ENCODE measurements at places on chromosomes 12 and 14.
A peak's percentile ranks its signal among the peaks of the same experiment; 100 is the strongest.

DNA sequence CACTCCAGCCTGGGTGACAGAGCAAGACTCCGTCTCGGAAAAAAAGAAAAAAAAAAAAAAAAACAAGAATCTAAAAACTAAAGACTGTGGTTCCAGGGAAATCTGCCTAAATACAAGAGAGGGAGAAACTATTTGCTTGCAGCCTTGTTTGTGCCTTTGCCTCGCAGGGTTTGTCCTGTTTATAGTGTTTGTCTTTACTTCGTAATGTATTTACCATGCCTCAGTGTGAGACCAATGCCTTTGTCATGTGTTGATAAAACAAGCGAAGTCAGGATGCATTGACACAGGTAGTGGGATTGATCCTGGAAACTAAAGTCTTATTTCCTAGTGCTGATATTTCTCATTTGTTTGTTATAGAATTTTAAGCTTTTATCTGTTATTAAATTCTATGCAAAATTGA lies 199.0 kb downstream of the EXOC5 start:
- no peak for DNase-seq

DNA sequence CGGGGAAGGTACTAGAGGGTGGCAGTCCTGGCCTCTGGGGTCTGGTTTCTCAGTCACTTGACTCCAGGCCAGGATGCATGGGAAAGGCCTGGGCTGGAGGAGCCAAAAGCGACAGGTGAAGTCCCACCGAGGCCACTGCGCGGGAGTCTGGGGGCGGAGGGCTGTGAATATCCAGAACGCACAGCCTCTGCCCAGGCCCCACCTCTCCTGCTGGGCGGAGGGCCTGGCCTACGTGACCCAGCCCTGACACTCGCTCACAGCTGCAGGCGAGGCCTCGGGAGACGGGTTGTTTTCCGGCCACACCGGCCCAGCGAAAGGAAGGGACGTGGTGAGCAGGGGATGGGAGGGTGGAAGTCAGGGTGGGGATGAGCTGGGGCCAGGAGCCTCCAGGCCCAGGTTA lies 91.2 kb downstream of the RFLNA start:
- DNase-seq: no peak

- DNase-seq: no peak
Observed at GRCh38 chr12:130788515-130788914, 50.5 kb downstream of the STX2 start.

GRCh38 chr14:98022541-98023520 lies 1225.6 kb downstream of the VRK1 start:
- no peak for DNase-seq

DNA sequence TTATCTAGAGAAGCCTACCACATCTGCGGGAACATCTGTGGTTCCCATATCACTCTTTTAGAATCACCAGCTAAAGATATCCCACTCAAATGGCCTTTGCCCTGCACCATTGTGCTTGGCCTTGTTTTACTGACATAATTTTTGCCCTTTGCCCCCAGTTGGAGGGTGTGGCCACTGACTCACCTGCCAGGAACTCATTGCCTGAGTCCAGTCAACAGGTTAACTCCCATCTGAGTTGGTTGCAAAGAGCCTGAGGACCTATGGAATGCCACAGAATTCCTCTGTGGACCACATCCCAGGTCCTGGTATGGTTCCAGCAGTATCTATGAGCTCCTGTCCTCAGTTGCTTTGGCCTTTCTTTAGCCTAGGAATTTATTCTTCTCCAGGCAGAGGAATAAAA lies 55.7 kb upstream of the PTGR2 start:
- DNase-seq: no peak

DNA sequence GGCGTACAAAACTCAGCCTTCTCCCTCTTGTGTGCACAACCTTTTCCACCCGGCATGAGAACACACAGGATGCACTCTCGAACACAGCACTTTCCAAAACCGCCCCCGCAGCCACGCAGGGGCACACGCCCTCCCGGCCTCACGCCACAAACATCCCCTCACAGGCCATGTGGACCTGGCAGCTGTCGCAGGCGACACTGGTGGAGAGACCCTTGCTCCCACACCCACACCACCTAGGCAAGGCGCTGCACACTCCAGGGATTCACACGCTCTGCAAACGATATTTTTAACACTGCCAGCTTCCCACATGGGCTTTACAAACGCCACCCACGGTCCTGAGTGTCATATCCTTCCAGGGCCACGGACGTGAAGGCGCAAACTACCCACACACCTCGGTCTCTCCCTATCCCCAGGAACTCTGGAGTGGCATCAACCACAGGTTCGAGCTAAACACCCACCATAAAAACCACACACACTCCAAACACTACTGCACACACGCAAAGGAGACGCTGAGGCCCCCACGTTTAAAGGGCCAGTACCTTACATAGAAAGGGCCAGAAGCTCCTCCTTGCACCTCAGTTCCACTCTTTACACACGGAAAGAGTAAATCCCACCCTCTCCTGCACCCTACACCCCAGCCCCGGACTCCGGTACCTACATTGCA lies 12.4 kb upstream of the ITGB7 start:
- DNase-seq: no peak

- DNase-seq: no peak
Observed at GRCh38 chr12:11716794-11717518, 67.5 kb downstream of the ETV6 start.

GRCh38 chr12:132325733-132326130 lies 3.7 kb downstream of the GALNT9 start:
- no peak for DNase-seq

GRCh38 chr12:63822352-63822751 lies 22.1 kb upstream of the SRGAP1 start:
- DNase-seq: no peak

DNA sequence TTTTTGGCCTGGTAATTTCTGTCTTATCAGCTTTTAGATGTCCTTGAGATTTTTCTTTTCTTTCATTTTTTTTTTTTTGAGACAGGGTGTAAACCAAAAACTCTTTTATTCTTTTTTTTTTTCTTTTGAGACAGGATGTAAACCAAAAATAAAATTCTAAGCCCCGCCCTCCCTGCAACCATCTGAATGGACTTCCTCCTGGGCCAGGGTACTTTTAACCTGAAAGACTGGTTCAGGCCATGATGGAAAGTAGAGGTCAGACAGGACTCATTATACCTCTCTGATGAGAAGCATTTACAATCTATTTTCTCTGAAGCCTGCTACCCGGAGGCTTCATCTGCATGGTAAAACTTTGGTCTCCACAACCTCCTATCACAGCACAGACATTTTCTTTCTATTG lies 33.5 kb upstream of the TCL1B start:
- no peak for DNase-seq

GRCh38 chr14:91223028-91223783 lies 21.3 kb downstream of the GPR68 start:
- DNase-seq: peak; percentile 19

GRCh38 chr14:22231018-22231417 lies 358.0 kb downstream of the DAD1 start:
- no peak for DNase-seq

DNA sequence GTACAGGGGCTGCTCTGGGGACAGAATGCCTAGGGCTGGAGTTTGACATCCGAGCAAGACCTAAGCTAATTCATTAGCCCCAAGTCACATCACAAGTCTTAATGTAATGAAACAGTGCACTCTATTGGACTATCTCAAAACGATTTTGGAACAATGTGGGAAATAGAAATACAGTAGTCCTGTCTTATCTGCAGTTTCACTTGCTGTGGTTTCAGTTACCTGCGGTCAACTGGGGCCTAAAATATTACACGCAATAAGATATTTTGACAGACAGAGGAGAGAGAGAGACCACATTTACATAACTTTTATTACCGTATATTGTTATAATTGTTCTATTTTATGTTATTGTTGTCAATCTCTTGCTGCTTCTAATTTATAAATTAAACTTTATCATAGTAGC lies 21.1 kb downstream of the MOAP1 start:
- no peak for DNase-seq

DNA sequence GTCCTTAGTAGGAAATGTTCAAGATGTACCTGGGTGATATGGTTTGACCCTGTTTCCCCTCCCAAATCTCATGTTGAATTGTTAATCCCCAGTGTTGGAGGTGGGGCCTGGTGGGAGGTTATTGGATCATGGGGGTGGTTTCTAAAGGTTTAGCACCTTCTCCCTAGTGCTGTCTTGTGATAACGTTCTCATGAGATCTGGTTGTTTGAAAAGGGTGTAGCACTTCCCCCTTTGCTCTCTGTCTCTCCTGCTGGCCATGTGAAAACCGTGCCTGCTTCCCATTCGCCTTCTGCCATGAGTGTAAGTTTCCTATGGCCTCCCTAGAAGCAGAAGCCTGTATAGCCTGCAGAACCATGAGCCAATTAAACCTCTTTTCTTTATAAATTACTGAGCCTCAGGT lies 353.0 kb upstream of the SFSWAP start:
- DNase-seq: no peak

- no peak for DNase-seq
Observed at GRCh38 chr12:28996688-28997087, 152.4 kb upstream of the FAR2 start.

- no peak for DNase-seq
Observed at GRCh38 chr14:97527993-97528392, 730.8 kb downstream of the VRK1 start.

- no peak for DNase-seq
Observed at GRCh38 chr12:101074940-101075680, 134.9 kb downstream of the SLC5A8 start.

DNA sequence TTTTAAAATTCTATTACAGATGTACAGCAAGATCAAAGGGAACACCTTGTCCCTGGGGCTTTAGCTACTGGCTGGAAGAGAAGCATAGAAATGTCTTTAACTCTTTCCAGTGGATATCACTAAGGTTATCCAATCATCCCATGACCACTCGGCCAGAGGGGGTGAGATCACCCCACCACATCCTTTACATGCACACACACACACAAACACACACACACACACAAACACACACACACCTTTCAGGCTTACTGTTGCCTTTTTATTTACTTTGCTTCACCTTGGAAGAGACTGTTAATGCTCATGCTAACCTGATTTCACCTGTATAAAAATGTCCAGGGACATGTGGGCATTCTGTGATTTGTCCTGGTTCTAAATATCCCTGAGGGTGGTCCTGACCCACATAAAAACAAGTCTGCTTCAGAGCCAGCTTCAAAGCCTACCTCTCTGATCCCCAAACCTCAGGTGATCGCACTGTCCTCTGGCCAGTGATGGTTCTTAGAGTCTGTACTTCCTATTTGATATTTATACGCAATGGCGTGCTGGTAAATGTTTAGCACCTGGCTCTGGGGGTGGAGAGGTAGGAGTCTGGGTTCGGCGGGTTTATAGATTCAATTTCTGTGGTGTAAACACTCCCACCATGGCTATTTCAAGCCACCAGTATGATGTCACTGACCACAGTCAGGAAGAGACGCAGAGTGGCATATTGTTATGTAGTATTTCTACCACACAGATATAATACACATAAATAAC lies 166.1 kb upstream of the EEA1 start:
- DNase-seq: no peak

GRCh38 chr12:42213954-42214426 lies 24.1 kb downstream of the YAF2 start:
- DNase-seq: no peak

DNA sequence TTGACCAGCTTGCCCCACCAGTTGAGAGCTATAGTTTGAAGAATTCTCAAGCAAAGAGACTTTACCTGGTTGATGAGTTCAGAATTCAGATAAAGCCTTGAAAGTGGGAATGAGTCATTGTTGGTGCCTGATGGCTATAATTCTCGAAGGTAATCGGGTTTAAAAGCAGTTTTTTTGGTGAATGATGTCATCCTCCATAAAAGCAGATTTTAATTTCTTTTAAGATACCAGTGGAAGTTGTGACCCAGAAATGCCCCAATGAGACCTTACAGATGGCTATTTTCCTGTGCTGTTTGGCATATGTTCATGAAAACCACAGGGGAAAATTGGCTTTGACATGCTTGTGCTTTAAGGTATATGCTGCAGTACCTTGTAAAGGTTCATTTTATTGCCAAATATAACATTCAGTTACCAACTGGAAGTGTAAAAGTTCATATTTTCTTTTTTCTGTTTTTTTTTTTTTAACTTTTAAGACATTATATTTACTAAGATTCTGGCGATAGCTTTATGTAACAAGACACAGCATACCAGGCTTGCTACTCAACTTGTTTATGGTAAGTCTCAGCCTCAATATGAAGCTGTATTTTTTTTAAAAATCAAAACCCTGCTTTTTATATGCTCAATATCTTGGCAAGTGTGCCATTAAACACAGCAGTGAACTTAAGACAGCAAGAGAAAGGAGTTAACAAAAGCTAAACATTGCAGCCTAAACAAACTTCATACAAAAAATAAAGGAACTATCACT lies 119.3 kb downstream of the LMNTD1 start:
- DNase-seq: no peak

DNA sequence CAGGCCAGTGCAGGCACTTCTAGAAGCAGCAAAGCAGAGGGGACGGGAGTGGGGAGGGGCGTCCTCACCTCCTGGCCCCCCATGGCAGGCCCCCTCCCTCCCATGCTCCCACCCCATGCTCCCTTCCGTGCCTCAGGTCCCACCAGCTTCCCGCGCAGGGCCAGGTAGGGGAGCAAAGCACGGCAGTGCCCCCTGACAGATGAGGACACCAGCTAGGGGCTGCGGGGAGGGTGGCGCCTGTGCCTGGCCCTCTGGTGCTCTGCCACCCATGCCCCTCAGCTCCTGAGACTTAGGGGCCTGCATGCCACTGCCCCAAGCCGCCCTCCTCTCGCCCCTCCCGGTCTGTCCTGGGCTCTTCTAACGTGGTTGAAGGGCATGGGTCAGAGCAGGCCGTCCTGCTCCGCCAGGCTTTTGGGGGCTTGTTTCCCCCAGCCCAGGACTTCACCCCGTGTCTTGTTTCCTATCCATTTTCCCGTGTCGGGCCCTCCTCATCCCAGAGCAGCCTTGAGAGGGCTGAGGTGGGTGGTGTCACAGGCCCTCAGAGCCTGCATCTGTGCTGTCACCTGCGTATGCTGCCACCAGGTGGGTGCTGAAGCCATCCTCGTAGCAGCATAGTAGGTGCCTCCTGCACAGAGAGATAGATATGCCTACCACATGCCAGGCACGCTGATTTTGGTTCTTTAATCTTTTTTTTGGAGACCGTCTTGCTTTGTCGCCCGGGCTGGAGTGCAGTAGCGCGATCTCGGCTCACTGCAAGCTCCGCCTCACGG lies 10.2 kb downstream of the TRMT61A start:
- no peak for DNase-seq

DNA sequence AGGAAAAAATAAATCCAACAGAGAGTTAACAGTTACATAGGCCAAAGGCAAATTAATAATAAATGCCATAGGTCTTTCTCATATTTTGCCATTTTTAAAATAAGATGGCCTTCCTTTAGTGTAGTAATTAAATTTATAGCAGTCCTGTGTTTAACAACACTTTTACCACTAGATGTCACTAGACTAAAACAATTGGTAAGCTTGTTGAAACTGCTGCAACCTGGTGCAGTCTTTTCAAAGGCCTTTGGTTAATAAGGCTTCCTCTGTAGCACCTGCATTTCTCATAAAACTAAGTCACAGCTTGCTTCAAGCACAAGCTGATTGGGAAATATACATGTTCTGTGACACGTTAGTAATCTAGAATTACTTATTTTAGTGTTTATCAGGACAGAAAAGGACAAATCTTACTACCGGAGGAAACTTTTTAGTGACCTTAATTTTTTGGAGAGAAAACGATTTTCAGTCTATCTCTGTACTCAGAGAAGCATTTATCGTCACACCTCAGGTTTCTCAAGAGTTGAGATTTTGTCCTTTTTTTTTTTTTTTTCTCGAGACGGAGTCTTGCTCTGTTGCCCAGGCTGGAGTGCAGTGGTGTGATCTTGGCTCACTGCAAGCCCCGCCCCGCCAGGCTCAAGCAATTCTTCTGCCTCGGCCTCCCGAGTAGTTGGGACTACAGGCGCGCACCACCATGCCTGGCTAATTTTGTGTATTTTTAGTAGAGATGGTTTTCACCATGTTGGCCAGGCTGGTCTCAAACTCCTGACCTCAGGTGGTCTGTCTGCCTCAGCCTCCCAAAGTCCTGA lies 20.0 kb downstream of the BORCS5 start:
- peak; percentile 17 for DNase-seq

Data from NCI-H187 (cell line).